Activated CD4-positive, alpha-beta T cell treated with anti-CD3 and anti-CD28 coated beads, Interleukin-2, amount 50 U/mL, for 24 hours (primary cell): ENCODE measurements at places on chromosomes 7 and 10.

DNA sequence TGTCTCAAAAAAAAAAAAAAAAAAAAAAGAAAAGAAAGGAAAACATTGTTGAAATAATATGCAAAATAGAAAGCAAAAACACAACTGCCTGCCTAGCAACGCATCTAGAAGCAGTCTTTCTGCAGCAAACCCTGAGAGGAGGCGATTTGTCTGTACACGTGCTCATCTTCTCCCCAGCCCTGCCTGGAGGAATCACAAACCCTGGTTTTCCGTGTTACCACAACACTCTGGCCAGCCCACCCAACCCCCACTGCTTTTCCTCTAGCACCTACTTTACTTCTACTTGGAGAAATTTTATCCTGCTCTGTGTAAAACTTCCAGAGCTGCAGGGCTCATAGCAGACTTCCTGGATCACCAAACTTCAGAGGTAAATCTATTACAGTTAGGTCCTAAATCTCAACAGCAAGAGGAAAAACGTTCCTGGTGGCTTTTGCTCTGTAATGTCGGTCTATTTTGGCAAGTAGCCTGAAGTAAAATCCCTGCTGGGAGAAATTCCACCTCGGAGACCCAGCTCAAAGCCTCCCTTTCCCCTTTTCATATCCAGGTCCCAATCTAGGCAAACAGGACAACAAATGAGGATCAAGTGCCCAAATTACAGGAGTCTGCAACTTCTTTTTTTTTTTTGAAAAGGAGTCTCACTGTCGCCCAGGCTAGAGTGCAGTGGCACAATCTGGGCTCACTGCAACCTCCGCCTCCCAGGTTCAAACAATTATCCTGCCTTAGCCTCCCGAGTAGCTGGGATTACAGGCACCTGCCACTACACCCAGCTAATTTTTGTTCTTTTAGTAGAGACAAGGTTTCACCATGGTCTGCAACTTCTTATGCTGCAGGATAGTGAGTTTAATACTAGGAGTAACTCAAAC is 91.6 kb downstream of the DNMBP start:
- no peak for DNase-seq

- no peak for DNase-seq
Measured at GRCh38 chr10:72098301-72098835, 10.0 kb upstream of the SPOCK2 start.

- no peak for DNase-seq
Measured at GRCh38 chr7:146378196-146378595, 261.6 kb downstream of the CNTNAP2 start.

GRCh38 chr10:33463011-33463410 is 128.5 kb upstream of the NRP1 start:
- no peak for DNase-seq

DNA sequence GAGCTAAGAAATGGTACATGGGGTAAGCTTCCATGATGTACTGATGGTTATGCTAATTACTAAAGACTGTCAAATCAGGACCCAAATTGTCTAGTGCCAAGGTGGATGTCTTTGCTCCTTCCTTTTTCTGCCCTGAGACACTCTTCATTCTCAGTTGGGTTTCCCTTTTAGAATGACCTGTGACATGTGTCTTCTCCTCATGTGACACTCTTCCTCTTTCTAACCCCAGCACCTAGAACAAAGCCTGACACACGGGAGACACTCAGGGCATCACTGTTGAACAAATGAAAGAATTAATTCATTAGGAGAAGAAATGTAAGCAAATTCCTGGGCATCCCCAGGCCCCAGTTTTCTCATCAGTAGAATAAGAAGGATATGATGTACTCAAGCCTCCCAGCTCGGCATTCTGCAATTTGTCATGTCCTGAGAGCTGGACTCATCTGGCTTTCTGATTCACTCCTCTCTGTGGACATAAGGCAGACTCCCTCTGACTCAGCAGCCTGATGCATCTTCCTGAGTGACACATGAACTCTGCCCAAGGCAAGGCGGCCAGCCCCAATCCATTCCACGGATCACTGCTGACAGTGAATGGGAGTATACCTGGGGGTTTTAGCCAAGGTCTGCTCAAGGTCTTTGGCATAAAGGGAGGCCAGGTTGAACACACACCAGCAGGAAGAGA is 473.8 kb downstream of the KCNMA1 start:
- DNase-seq, result no peak

DNA sequence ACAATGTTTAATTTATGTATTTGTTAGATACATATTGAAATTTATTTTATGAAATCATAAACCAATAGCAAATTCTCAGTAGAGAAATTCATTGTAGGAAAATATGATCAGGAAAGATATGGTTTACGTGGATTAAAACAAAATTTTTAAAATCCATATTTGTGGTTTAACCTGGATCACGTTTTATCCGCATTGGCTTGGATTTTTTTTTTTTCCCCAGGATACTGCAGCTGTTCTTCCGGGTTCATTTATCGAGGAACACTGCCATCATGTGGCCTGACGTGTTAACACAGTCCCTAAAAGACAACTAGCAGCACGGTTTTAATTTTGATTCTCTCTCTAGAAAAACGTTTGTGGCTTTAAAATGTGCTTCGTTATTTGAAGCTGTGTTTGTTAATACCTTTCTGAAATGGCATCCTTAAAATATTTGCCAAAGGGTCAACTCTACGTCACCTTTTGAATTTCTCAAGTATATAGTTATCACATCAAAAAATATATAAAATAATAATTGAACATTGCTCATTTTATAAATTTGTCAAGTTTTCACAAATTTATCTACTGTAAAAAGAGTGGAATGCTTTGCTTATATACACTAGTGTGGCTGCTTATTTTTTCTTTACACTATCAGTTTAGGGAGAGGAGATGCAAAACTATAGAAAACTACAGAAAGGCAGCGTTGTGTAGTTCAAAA is 8.7 kb upstream of the ASB4 start:
- DNase-seq, result no peak

GRCh38 chr10:8130973-8131911 is 76.8 kb downstream of the GATA3 start:
- DNase-seq, result no peak

DNA sequence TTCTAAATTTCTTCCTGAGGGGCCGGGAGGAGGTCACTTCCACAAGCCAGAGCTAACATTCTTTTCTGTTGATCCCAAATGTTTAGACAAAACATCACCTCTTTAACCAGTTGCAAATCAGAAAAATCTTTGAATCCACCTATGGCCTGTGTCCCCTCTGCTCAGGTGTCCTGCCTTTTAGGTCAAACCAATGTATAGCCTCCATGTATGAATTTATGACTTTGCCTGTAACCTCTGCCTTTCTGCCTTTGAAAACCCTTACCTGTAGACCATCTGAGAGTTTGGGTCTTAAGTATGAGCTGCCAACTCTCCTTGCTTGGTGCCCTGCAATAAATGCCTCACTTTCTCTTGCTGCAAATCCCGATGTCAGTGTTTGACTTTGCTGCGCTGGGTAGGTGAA is 44.1 kb upstream of the MSRB2 start:
- DNase-seq, result no peak

- DNase-seq, result peak; percentile 42
Measured at GRCh38 chr7:105521027-105521716, 899 bp downstream of the PUS7 start.

DNA sequence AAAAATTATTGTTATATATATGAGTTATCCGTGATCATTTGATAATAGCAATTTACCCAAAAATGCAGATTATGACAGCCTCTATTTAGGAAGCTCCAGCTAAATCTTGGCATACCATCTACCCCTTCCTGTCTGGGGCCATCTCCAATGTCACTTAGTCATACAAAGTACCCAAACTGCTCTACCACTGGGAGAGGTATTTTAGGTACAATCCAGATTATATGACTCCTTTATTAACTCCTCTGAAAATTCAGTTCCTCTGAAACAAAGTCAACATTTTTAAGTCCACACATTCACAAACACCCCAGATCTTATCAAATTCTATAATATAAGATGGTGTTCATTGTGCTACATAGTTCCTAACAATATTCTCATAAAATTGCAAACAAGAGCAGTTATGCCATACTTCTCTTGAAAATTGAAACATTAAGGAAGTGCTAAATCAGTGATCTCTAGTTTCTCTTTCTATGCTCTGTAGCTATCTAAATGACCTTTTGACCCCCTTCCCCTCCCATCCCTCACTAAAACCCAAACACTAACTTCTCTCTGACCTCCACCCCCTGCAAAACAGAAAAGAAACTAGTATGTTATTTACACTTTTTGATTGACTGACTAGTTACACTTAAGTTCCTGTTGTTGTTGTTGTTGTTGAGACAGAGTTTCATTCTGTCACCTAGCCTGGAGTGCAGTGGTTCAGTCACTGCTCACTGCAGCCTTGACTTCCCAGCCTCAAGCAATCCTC is 16.4 kb downstream of the HOXA1 start:
- DNase-seq, result no peak

DNA sequence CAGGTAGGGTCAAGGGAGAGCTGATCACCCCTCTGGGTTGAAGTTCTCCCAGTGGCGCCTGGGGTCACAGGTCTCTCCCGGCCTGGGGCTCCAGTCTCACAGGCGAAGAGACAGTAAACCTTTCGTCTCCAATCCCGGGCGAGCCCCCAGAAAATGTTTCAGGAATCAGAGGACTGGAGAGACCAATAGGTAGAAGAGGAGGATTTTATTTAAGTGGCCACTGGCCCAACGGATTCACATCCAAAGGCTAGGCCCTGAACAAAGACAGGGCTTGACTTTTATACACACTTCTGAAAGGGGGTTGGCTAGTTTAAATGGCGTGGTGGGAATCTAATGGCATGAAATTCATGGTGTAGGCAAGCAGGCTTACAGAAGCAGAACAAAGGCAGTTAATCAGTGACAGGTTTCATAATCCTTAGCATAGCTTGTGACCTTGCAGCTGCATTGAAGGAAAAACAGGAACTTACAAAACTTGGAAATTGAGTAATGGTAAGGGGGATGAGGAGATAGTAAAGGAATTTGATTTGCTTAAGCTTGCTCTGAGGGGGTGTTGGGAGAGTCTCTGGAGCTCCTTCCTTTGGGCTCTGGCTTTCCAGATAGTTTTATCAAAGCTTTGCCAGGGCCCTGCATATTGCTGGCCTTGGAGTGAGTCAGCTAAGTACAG is 105.5 kb downstream of the TRIM24 start:
- DNase-seq, result no peak

- DNase-seq, result no peak
Measured at GRCh38 chr10:96306516-96306915, 2.3 kb downstream of the DNTT start.

GRCh38 chr10:24574161-24574560 is 149.5 kb downstream of the ARHGAP21 start:
- DNase-seq, result no peak

GRCh38 chr10:74674927-74675326 is 151.5 kb upstream of the KAT6B start:
- DNase-seq, result no peak

GRCh38 chr7:90972906-90973550 is 291.2 kb upstream of the FZD1 start:
- no peak for DNase-seq

DNA sequence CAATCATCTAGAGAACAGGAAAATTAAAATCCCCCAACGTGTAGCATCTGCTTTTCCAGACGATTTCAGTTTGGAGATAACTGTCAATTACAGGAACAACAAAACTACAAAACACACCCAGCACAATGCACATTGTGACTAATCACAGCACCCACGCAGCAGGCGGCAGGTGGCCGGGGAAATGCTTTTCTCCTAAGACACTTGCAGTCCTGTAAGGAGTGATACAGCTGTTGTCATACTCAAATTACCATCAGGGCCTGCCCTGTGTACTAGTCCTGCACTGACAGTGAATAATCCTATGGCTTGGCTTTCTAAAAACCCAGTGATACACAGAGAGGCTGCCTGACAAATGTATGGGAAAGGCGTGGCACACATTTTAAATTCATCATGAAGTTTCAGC is 37.8 kb downstream of the COBL start:
- DNase-seq, result no peak

DNA sequence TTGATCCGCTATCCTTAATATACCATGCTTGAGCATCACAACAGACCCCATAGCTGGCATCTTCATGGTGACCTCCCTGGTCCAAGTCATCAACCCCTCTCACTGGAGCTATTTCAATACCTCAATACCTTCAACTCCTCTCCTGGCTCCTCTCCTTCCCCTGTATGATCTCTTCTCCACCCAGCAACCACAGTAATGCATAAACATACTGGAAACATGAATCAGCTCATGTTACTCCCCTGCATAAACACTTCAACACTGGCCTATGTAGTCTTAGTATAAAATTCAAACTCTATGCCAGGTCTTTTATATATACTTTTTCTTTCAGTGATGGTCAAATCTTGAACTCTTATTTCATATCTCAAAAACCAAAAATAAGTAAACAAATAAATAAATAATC is 31.8 kb upstream of the TMEM273 start:
- DNase-seq, result no peak

- no peak for DNase-seq
Measured at GRCh38 chr10:102452672-102453340, 1.5 kb upstream of the C10orf95 start.

- no peak for DNase-seq
Measured at GRCh38 chr10:76631036-76631670, 1006.5 kb downstream of the KCNMA1 start.

GRCh38 chr10:103977204-103977603 is 10.3 kb downstream of the SLK start:
- no peak for DNase-seq

DNA sequence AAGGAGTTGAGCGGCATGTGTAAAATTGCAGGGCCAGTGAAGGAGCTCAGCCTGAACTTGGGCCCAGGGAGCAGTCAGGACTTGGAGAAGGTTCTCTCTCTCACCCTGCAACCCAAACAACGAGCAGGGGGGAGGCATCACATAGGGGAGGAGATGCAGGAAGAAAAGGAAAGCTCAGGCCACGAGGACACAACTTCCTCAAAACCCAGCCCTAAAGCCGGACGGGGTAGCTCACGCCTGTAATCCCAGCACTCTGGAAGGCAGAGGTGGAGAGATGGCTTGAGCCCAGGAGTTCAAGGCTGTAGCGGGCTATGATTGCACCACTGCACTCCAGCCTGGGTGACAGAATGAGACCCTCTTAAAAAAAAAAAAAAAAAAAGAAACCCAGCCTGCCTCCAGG is 629.1 kb downstream of the PARD3 start:
- DNase-seq, result no peak

GRCh38 chr7:44447874-44448425 is 42.5 kb downstream of the NUDCD3 start:
- no peak for DNase-seq

- no peak for DNase-seq
Measured at GRCh38 chr10:792792-793100, 103.3 kb upstream of the DIP2C start.

- DNase-seq, result no peak
Measured at GRCh38 chr7:96126382-96126781, 195.5 kb downstream of the SLC25A13 start.
